ENCODE measurements at places on chromosomes 1 and 21. TPM values are rescaled to one million over a fixed set of nuclear protein-coding genes. Genes with fewer than 3 reads are reported as not detected.

The PANK4 gene
- total RNA-seq: 30.0 TPM

DNA sequence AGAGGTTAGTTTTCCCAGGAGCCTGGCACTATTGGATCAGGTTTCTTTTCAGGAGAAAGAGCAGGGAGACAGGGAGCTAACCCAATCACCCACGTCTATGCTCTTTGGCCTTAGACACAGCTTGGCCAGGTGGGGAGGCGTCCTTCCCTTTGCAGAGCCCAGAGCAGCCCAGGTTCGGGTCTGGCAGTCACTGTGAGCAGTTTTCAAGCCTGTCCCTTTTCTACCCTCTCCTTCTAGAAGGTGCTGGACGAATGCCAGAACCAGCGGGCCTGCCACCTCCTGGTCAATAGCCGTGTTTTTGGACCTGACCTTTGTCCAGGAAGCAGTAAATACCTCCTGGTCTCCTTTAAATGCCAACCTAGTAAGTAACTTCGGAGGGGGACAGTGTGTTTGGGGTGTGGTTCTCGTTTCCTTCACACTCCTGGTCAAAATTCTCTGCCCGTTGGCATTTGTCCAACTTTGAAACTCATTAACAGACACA is 44.9 kb downstream of the EVA1C start:
- DNase-seq: peak; percentile 22

- DNase-seq: no peak
These were observed 59.6 kb upstream of the ADAMTS5 start for GRCh38 chr21:27026501-27026900.

The CNR2 gene
- total RNA-seq: not detected

The LRRC3 gene
- not detected for total RNA-seq

The ANGPTL1 gene
- 3.7 TPM for total RNA-seq

- peak; percentile 24 for DNase-seq
These were observed 1.0 kb downstream of the GALNT2 start for GRCh38 chr1:230067871-230068620.

- DNase-seq: peak; percentile 84
These were observed 13.1 kb downstream of the OPTC start for GRCh38 chr1:203506858-203507626.

The ARHGEF19 gene
- total RNA-seq: 1.9 TPM

DNA sequence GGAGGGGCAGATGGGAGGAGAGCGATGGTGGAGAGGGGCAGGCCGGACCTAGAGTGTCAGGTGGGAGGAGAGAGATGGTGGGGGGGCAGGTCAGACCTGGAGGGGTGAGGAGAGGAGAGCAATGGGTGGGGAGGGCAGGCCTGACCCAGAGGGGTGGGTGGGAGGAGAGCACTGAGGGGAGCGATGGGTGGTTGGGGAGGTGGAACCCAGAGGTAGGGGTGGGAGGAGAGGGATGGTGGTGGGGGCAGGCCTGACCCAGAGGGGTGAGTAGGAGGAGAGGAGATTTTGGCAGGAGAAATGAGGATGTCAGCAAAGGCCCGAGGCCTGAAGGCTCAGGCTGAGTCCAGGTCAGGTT is 157.3 kb upstream of the VAMP3 start:
- no peak for DNase-seq

DNA sequence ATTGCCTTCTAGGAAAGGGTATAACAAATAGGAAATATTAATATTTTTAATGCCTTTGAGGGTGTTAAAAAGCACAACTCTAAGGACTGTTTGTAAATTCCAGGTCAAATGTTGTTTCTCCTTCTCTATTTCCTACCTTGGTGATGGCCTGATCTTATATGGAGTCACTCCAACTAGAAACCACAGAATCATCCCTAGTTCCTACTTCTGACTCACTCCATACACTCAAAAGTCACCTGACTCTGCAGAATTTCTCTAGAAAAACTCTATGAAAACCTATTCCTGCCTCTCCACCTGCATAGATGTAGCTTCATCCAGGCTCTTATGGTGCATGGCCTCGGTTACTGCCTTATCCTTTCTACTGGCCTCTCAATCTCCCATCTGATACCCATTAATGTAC is 14.5 kb downstream of the RGS4 start:
- peak; percentile 49 for DNase-seq

DNA sequence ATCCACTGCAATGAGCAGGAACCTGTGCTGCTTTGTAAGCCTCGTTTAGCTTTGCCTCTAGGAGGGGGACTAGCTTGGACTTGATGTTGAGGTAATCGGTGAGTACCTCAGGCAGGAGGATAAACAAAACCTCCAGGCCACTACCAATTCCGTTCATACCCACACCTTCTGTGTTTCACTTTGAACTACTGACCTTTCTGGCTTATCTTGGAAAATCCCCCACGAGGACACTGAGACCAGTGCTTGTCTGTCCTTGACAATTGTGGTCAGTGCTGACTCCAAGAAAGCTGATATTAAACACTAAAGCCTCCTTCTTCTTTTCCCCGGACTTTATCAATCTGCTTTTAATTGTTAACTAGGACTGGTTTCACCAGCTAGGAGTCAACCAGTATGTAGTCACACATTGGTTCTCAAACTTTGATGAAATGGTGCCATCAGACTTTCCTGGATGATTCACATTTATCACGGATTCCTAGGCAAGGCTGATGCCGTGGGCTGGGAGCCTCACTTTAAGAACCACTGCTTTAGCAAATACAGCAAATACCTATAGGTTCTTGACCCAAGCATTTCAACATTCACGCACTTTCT is 52.7 kb downstream of the TGFB2 start:
- DNase-seq: no peak

The SPAG17 gene
- total RNA-seq: not detected

- no peak for DNase-seq
These were observed 1.8 kb upstream of the CSMD2 start for GRCh38 chr1:34166625-34167361.

DNA sequence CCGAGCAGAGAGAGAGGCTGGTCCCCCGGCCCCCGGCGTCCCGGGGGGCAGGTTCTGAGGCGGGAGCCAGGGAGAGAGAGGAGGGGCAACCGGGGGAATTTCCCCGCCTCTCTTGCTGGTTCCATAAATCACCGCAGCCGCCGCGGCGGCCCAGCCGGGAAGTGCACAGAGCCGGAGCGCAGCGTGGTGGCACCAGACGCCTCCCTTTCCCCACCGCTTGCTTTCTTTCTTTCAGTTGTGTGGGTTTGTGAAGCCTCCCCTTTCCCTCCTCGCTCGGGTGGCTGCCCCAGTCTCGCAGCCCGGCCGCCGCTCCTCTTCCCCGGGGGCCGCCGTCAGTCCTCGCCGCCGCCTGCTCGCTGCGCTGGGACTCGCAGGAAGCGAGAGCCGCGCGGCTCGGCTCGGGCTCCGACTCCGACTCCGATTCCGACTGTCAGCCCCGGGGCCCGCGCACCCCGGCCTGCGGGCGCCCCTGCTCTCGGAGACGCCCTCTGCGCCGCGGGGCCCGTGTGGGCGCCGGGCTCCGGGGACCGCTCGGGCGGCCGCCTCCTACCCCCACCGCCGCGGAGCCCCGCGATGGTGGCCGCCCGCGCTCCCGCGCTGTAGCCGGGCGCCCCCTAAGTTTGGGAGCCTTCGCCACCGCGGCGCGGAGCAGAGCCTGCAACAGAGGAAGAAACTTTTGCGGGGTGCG is at the start of gene CACHD1:
Gene CACHD1, plus strand, starts transcription at position 153 of the 688 bp plus-strand sequence. CDS start 616 bp downstream, outside the sequence.
- DNase-seq: peak; percentile 27

- no peak for DNase-seq
These were observed 522.5 kb downstream of the SMYD3 start for GRCh38 chr1:245984390-245985155.

The ANGPTL7 gene
- total RNA-seq: not detected

- no peak for DNase-seq
These were observed 60.0 kb upstream of the KIAA0040 start for GRCh38 chr1:175252561-175252960.

DNA sequence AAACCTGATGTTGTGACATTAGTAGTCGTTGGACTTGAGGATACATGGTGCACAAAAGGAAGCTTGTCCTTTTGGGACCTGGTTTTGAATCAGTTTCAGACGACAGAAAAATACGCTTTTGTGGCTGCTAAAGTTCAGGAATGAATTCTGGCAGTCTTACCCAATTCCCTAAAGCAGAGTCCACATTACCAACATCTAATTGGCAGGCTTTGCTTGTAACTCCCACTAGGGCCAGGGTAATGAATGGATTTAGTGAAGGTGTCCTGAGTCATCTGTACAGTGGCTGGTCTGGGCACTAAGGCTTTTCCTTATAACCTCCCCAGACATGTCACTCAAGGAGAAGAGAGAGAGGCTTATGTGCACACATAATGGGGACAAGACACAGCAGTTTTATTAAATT is 66.2 kb upstream of the RNPC3 start:
- DNase-seq: peak; percentile 39

DNA sequence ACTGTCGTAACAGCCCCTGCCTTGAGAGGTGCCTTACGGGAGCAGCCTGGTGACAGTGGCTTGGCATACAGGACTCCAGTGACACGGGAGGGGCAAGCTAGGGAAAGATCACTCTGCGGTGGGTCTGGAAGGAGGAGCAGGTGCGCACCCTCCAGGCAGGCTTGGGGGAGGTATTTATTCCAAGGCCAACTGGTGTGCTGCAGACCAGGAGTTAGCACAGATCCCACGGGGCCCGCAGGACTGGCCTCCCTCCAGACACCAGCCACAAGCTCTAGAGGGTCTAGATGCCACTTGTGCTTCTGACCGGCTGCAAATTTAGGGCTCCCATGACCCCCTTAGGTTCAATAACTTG is 22.1 kb downstream of the PSEN2 start:
- DNase-seq: no peak

The COL11A1 gene
- 54.3 TPM for total RNA-seq

- no peak for DNase-seq
These were observed 97.6 kb upstream of the DYNLT5 start for GRCh38 chr1:66654643-66655042.

- DNase-seq: no peak
These were observed 106.6 kb downstream of the NR5A2 start for GRCh38 chr1:200134116-200134515.

GRCh38 chr1:208006258-208006920 is 95.5 kb upstream of the CD34 start:
- DNase-seq: no peak

The SEC22B gene
- 45.5 TPM for total RNA-seq

DNA sequence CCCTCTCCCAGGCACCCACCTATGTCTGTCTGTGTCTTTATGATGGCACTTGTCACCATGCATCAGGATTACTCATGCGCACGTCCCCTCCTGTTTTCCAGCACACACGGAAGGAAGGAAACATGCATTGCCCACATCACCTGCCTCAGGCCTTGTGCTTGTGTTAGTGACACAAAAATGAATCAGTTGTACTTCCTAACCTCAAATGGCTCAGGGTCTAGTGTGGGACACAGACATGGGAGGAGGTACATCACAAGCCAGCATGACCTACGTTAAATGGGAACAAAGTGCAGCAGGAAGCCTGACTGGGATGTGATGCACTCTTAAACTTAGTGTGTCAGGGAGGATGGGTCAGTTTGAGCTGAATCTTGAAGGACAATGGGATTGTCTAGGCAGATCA is 126.7 kb downstream of the TRABD2B start:
- DNase-seq: no peak

DNA sequence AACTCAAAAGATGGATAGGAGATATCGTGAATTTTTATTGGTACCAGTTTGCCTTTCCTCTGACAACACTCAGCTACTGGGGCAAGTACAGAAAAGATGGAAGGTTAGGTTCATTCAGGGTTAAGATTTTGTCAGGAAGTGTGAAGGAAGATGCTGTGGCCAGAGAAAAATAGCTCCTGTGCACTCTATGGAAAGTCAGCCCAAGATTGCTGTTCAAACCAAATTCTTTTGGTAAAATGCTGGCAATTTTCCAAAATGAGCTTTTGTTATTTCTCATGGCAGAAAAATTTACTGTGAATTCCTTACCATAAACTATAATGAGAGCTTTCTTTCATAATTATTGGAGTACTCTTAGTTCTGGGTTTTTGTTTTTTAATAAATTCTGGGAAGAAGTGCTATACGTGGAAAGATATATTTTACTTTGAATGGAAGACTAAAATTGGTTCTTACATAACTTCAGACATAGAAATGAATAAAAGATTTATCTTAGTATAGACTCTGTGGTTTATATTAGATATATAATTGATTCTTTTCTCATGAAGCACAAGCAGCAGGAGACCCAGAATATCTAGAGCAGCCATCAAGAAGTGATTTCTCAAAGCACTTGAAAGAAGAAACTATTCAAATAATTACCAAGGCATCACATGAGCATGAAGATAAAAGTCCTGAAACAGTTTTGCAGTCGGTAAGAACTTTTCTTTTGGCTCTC is 112.2 kb downstream of the USP25 start:
- peak; percentile 67 for DNase-seq

DNA sequence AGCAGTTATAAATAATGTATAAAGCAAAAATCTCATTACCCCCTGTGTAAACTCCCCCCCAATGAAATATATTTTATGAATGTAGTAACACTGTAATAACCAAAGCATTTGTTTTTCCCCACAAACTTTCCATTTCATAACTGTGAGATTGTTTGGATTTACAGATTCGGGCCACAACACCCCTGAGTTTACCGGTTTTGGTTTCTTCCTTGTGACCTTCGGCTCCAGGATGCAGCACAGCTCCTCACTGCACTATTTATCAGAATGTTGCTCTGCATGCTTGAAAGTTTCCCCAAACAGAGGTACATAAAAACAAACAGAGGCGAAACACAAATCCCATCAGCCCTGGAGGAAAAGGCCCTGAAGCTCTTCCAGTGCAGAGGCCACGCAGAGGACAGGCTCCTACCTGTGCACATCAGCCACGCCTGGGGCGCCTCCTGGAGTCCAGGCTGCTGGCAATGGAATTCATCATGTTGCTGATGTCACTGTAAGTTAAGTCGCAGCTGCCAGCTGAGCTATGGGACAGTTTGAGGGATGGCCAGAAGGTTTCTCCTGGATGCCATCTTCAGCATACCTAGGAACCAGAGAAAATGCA is 122.0 kb downstream of the LMO4 start:
- DNase-seq: no peak

DNA sequence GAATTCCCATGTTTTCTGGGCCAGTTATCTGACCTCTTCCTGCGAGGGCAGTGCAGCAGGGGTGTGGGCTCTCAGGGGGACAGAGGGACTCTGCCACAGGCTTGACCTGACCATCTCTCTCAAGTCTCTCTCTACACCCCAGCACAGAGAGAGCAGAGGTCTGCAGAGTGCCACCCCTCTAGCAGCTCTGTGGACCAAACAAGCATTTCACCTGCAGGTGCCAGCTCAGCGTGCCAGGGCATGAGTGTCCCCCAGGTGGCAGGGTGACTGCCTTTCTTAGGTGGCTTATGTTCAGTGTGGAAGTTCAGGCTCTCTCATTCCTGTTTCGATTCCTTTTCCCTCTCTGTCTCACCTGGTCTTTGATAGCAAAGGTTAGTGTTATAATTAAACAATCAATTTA is 191.3 kb downstream of the CACNA1E start:
- DNase-seq: no peak

The KRTAP10-11 gene
- not detected for total RNA-seq

- no peak for DNase-seq
These were observed 625 bp downstream of the KLHDC7A start for GRCh38 chr1:18481190-18481920.

Measured in LHCN-M2 (cell line).